ENCODE measurements at places on chromosomes 2 and 18.

DNA sequence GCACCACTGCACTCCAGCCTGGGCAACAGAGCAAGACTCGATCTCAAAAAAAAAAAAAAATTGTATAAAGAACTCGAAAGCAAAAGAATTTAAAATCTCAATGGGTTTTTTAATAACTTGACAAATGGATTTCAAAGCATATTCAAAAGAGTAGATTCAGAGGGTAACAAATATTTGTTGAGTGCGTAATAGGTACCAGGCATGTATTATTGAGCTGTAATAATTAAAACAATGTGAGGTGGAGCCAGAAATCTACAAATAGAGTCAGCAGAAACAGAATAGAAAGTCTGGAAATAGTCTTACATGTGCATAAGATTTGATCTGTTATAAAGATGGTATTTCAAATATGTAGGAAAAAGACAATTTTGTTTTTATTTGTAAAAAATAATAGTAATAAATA is 19.1 kb upstream of the RAB11FIP5 start:
- no peak for DNase-seq

GRCh38 chr2:9211496-9211895 is 4.9 kb downstream of the ASAP2 start:
- DNase-seq: no peak

GRCh38 chr2:14843507-14844204 is 211.1 kb downstream of the LRATD1 start:
- DNase-seq: no peak

DNA sequence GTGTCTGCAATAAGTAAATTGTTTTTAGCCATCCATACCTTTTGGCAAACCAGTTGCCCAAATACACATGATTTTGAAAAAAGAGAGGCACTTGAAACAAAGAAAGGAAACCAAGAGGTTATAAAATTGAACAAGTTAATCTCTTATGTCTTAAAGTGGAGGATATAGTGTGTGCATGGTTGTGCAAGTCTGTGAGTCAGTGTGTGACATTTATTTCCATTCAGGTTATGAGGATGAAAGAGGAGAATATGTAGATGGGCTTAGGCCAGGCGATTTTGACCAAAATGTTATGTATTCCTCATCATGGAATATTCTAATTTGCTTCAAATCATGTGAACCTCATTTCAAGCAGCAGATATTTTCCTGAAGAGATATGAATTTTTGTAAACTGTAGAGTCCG is 123.3 kb downstream of the SETBP1 start:
- DNase-seq: no peak

DNA sequence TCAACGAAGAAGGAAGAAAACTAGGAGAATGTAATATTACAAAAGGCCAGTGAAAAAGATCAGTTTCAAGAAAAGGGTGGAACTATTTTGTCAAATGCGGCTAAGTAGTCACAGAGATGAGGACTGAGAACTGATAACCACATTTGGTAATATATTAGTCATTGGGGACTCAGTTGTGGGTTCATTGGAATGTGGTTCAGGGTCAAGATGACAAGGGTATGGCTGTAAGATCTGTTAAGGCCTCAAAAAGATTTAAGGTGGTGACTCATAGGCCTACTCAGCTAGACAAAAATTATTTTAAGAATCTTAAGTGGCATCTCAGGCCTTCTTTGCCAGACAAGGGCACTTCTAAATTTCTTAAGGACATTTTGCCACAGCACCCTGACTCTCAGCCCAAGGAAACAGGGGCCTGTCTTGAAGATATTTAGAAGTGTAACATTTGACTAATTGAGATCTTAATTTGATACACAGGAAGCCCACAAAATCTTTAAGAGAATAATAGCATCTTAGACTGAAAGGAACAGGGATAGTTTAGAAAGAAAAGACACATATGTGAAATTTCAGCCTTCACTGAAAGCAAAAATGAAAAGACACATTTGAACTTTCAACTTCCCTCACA is 81.3 kb downstream of the STRADB start:
- DNase-seq: peak; percentile 19

- DNase-seq: peak; percentile 53
These were observed 12.3 kb upstream of the POLI start for GRCh38 chr18:54257015-54257414.

GRCh38 chr2:167862296-167862695 is 385.1 kb downstream of the STK39 start:
- no peak for DNase-seq

- peak; percentile 72 for DNase-seq
These were observed 42.7 kb downstream of the ACSL3 start for GRCh38 chr2:222903234-222904220.

DNA sequence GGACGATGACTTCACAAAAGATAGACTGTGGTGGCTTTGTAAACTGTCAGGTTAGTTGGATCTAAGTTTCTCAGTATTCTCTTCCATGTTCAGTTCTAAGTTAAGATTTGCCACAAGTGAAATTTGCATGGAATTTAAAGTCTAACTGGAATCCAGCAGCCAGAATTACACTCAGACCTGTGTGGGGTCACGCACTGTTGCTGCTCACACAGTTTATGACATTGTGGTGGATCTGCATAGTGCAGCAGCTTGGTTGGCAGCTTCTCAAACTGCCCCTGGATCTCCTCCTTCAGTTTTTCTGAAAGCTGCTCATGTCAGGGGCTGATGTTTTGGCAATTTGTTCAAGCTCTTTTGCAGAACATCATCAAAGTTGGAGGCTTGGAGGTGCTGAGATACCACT is 228.1 kb upstream of the KCNJ3 start:
- DNase-seq: no peak

GRCh38 chr2:186562209-186562578 is 27.7 kb upstream of the ITGAV start:
- DNase-seq: no peak

DNA sequence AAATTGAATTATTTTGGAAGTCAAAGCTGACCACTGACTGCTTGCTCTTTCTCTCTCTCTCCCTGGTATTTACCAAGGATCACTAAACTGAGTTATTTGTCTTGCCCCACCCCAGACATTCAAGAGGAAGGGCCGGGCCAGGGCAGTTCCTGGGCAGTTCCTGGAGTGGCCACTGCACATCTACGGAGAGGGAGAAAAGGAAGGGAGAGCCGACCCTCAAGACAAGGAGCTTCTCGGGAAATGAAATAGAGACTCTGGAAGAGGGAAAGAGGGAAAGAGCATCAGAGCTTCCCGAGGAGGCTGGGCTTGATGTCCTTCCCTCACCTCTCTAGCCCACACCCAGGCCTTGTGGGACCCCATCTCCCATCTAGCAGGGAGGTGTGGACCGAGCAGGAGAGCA is 83.1 kb downstream of the SEPTIN10 start:
- DNase-seq: no peak

GRCh38 chr18:74229005-74229404 is 62.8 kb downstream of the CYB5A start:
- no peak for DNase-seq

DNA sequence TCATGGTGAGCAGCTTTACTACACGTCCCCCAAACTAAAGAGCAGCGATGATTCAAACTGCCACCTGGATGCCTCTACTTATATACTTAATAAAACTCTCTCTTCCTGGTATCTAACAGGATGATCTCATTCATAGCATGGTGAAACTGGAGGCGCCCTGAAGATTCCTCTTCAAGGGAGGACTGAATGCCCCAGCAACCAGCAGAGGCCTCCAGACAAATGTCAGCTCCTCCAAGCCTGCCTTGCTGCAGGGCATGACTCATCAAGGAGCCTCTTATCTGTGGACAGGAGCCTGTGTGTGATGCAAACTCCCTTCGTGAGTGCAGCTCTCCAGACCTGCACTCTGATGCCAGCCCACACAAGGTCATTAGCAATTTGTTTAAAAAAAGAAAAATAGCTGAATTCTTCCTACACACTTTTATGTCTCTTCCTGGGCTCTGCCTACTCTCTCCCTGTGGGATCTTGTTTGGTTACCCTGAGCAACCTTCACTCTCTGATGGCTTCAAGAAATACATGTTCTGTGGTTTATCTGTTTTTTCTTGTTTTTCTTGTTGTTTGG is 30.2 kb downstream of the LONRF2 start:
- peak; percentile 87 for DNase-seq

DNA sequence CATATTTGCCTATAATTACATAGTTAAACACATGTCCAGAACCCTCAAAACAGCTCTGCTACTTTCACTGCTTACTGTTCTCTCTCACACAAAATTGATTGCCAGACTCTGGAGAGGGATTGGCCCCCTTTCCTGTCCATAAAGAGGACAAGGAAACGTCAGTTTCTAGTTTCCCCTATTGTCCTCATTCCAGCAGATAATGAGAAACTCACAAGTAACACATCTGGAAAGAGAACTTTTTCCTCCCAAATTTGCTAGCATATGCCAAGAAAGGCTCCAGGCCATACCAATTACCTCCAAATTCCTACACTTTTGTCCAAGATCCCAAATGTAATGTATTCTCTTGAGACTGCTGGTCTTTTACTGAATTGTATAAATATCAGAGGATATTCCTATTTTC is 200.5 kb downstream of the EXOC6B start:
- DNase-seq: no peak

DNA sequence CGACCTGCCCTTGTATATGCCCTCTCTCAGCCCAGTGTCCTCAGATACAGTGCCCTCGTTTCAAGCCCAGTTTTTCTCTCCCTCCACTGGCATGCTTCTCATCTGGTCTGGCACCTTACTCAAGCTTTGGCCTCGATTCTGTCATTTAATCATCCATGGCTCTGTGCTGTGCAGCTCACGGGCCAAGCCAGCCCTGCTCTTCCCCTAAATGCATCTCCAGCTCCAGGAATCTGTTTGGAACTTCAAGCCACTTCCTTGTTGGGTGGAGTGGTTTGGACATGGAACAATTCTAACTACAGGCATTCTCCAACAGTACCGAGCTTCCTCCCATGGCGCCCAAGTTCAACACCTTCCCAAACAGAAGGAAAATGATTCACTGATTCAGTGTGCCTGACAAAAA is 76.7 kb upstream of the ZNF397 start:
- no peak for DNase-seq

DNA sequence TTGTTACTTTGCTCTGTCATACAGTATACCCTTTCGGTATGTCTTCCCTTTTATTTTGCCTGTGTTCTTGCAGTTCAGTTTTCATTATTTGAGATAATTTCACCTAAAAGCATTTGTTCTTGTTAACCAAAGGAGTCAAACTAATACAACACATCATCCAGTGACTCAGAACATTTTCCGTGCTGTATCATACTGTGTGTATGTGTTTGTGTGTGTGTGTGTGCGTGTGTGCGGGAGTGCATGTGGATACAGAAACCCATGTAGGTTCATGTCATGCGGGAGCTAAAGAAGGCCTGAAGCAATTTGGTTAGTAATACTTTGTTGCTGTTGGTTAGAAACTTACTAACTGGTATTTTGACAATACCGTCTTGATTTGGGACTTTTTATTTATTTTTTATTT is 60.0 kb downstream of the CEP192 start:
- DNase-seq: no peak

GRCh38 chr2:33136056-33136455 is 189.3 kb downstream of the LTBP1 start:
- peak; percentile 38 for DNase-seq

DNA sequence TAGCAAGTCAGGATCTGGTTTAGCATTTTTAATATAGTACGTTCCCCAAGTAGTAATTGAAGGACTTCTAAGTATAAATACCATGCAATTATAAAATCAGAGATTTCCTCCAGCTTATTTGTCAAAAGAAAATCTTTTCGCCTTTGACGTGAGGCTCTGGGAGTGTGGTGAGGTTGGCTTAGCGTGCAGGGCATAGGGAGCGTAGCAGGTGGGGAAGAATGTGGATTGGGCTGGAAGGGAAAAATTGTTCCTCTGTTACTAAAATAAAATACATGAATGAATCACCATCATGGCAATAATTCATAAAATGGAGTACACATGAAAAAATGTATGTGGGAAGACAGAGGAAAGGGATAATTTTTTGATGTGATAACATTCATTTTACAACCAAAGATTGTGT is 5.4 kb upstream of the IL1RL2 start:
- DNase-seq: no peak

DNA sequence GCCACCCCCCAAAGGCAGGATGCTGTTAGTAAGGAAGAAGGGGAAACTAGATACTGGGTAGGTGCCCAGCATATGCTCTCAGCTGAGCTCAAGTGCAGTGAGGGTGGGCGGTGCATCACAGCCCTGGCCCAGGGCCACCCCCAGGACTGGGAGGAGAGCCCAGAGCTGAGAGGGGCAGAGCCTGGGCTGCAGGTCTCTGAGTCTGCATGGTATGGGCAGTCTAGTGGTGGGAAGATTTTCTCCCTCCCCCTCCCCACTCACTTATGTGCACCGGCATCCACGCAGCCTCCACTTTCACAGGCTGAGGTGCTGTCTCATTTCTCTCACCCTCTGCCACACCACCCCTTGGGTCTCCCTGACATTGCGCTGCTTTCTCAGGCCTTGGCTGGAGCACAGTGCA is 48.5 kb upstream of the CAB39 start:
- peak; percentile 30 for DNase-seq

DNA sequence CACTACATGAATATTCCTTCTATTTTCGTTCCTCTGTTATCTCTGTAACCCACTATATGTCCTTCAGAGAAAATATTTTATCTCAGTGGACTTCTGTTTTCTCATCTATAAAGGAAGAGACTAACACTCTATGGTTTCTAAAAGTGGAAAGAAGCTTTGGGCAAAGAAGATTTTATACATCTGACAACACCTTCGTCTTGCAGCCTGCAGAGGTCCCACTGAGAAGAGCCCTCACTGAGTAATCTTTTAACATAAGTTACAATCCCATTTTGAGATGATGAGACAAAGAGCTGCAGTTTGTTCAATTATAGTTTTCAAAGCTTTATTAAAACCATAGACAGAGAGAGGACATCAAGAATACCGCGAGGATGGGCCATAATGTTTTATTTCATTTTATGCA is 28.7 kb downstream of the XIRP2 start:
- no peak for DNase-seq

Data from MCF 10A (cell line).